Esophagus mucosa (tissue), 1 donor: ENCODE measurements at places on chromosomes 7 and 10. TPM values are rescaled to one million over a fixed set of nuclear protein-coding genes. Genes with fewer than 3 reads are reported as not detected.

The SPDYE6 gene
- not detected for total RNA-seq

DNA sequence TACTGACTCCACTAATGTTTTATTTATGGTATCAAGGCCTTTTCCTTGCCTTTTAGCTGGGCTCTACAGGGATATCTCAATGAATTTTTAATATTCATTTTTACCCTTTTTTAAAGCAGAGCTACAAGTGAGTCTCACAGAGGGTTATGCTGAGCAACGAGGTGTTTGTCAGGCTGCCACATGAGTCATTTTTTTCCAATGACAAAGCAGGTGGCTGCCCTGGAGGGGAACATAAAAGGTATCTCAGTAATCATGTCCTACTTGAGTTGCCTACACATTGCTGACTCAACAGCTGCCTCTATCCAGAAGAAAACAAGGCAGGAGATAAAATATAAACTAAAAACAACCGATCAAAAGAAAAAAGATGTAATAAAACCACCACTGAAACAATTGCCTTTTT lies 1004.9 kb upstream of the POT1 start:
- ATAC-seq: no peak

DNA sequence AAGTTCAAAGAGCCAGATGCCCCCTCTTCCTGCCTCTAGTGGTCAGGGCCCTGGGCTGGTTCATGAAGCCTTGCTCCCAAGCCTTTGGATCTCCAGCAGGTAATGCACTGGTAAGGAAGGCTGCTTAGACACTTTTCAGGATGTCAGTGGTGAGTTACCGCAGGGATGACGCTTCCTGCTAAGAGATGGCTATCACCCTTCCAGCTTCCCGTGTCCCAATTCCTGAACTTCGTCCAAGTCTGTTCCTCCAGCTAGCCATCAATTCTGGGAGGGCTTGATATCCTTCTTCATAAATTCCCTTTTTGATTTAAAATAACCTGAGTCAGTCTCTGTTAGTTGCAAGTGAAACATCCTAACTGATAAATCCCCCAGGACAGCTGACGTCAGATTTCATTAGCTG lies 221.2 kb downstream of the PLXNA4 start:
- ATAC-seq: no peak

The CADPS2 gene
- 2.4 TPM for total RNA-seq

DNA sequence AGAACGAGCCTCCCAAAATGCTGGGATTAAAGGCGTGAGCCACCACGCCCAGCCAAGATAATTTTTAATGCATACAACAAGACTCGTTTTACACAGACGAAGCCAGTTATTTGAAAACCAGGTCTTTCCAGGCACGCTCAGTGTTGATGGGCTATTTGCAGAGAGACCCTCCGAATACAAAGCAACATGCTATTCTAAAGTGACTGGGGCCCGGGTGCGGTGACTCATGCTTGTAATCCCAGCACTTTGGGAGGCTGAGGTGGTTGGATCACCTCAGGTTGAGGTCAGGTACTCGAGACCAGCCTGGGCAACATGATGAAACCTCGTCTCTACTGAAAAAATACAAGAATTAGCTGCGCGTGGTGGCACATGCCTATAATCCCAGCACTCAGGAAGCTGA lies 795 bp upstream of the AZGP1 start:
- no peak for ATAC-seq

DNA sequence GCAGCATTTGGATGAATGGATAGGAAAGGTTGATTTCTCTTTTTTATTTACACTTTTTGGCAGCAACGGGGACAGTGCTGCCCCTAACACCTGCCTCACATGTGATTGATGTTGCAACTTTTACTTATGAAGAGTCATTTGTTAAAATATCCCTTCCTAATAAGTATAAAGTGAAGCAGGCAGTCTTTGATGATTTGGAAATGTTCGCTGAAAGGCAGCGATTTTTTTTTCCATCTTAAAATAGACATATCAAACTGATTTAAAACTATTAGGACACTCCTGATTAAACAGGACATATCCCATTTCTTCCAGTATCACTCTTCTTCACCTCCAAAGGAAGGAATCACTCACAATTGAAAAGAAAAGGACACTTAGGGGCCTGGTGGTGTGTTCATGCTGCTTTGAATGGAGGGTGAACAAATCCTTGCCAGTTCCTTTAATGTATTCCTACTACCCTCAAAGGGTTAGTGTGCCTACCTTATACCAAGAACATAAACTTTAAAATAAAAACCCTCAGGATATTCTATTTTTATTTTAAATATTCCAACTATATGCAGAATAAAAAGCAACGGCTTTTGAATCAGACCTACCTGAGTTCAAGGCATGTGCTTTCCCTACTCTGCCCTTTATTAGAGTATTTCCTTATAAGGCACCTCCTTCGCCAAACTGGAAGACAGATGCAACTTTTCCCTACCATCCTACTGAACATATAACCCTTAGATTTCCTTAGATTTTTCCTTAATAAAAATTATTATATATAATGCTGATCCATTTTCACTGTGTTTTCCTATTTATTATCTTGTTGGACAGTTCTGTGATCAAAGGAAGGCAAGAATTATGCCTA lies 1.1 kb downstream of the ADK start:
- no peak for ATAC-seq

- ATAC-seq: peak; percentile 46
Measured at GRCh38 chr10:69968830-69969229, 83.8 kb upstream of the MACROH2A2 start.

GRCh38 chr7:84477786-84478478 lies 283.3 kb upstream of the SEMA3A start:
- ATAC-seq: no peak

The WNT8B gene
- not detected for total RNA-seq

DNA sequence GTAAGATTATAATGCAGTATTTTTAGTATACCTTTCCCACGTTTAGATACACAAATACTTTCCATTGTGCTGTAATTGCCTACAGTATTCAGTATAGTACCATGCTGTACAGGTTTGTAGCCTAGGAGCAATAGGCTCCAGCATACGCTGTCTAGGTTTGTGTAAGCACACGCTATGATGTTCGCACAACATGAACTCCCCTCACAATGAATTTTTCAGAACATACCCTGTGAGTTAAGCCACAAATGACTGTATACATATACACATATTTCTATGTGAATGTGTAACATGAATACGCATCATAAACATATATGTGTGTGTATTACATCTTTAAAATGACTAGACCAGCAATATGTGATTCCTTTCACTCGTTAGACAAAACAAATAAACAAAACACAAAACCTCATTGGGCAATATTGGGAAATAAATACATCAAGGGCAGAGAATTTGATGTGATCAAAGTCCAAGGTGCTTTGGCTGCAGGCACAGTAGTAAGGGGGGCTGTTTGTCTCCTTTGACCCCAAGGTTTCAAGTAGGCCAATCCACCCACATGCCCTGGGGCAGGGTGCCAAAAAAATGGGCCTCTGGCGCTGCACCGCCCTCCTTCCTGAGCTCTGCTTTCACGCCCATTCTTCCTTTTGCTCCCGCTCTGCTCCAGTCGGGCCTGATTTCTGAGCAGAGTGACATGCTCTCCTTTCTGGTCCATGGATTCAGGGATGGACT lies 33.9 kb downstream of the CHN2 start:
- no peak for ATAC-seq

The EGR2 gene
- 0.96 TPM for total RNA-seq

The PNLIPRP1 gene
- total RNA-seq: not detected

The CXCL12 gene
- total RNA-seq: 14.0 TPM
